ENCODE measurements at places on chromosomes 1 and 21.
A peak's percentile ranks its signal among the peaks of the same experiment; 100 is the strongest.

DNA sequence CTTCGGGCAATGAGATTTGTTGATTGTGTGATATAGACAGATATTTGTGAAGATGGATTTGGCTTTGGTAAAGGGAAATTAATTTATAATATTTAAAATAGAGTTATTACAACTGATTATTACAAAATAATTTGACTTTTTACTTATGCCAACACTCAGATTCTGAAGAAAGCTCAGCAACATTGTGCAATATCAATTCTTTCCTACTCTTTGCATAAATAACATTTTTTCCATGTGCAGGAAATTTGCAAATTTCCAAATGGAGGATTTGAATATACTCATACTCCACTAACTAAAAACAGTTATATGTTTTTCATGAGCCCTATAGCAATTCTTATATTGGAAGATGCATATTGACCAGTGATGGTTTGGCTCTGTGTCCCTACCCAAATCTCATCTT lies 676.4 kb upstream of the ADAMTS5 start:
- DNase-seq, result no peak

DNA sequence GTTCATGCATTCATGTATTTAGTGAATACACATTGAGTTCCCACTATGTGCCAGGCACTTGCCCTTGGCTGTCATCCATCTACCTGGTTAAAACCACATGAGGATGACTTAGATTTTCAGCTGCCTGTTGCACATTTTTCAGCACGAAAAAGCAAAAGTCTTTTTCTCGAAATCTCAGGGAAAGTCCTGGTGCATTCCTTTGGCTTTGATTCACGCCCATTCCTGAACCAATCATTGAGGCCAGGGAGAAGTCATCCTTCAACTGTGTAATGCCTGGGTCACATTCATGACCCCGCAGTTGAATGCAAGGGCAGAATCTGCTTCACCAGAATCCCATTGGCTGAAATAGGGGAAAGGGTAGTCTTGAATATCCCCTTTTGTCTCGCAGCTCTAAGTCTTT lies 84.4 kb downstream of the RNF220 start:
- DNase-seq, result no peak

DNA sequence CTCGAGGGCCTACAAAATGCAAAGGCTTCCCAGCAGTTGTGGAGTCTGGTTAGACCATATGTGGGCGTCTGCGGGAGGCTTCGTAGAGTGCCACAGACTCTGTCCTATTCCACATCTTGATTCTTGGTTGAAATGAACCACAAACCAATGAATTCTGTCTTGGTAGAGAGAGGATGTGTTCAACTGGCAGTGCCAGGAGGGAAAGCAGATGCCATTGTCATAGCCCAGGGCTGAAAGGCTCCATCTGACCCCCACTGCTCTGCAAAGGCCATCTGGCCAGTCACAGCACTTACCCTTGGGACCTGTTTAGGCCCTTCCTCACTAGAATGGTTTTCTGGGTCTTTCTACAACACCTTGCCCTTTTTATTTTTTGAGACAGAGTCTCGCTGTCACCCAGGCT lies 22.1 kb downstream of the ACOT11 start:
- DNase-seq, result peak; percentile 38

DNA sequence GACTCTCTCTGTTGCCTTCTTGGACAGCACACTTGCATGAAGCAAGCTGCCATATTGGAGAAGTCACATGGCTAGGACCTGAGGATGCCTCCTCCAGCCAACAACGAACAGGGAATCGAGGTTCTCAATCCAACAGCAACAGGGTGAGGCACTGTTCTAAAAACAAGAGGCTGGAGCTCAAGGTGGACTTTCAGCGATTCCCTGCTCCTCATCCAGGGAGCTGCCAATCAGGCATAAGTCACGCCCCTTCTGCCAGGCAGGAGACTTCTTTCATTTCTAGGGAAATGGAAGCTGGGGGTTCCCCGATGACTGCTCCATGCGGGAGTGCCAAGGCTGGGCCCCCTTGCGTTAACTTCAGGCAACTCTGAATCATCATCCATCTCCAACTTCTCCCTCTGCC lies 22.7 kb upstream of the IFNAR1 start:
- no peak for DNase-seq
